ENCODE measurements at places on chromosomes 6 and 20.

- no peak for DNase-seq
These were observed 440.3 kb upstream of the HS3ST5 start for GRCh38 chr6:114783083-114783482.

DNA sequence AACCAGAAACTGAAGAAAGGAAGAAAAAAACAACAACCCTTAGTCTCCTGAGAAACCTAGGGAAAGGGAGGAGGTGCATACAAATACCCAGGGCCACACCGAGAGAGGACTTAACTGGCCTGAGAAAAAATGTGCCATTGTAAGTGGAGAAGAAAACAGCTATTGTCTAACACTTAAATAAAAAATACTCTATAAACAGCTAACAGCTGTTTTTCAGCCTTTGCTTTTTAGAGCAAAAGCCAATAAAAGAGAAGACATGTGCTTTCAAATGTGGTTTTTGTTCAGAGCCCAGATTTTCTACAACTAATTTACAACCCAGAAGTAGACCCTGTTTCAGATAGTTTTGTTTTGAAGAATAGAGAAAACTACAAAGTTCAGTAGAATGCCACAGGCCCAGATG, 56.0 kb upstream of the SLC22A16 start:
- DNase-seq, result no peak

DNA sequence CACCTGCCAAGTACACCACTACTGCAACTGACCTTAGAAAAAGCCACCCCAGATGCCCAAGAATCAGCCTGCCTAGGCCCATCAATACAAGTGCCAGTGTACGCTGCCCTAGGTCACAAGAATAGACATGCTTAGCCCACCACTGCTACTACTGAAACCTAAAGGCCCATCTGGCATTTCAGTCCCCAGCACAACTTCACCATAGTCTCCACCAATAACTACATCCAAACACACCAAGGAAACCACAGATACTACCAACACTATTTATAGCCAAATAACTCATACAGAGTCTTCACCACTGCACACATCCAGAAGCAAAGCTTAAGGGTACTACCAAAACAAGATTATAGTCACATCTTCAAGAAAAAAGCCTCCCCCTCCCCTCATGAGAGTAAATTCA, 28.2 kb downstream of the TREML4 start:
- DNase-seq, result no peak

GRCh38 chr20:47054945-47055344, 160.3 kb downstream of the EYA2 start:
- DNase-seq, result no peak

DNA sequence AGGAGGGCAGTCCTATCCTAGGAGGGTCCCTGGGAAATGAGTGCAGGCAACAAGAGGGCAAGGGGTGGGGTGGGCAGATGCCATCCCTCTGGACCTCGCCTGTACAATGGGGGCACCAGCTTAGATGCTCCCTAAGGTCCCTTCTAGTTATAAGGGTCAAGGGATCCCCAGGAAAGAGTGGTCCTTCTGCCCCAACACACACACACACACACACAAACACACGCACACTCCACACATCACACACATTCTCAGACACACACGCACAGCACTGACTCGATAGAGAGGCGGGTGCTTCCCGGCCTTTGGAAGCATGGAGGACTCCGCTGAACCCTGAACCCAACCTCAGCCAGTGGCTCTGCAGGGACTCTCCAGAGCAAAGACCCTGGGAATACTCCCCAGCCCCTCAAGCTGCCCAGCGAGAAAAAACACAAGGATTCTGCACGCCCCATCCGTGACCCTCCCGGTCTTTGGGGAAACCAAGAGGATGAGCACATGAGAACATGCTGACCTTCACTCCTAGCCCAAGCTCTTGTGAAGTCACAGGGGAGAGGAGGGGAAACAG, 64.6 kb downstream of the MDGA1 start:
- DNase-seq, result no peak

- DNase-seq, result no peak
These were observed 275.9 kb downstream of the FOXC1 start for GRCh38 chr6:1885576-1886011.

- no peak for DNase-seq
These were observed 36.1 kb upstream of the GTSF1L start for GRCh38 chr20:43762911-43763310.

Data from transverse colon (tissue), 4 donors.